GM12891 (cell line): ENCODE measurements at places on chromosomes 4 and X.

DNA sequence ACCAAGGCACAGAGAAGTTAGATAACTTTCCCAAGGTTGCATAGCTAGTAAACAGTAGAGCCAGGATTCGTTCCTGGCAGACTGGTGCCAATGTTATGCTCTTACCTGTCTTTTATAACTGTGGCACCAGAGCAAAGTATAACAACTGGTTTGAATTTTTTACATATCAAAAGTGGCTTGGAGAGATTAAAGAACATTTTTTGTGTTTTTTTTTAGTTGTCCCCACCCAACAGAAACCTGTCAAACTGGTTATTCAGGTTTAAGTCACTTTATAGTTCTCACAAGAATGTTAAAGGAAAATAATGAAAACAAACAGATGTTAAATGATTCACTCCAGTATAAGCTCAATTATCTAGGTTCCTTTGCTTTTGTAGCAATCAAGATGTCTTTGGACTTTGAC, 15.6 kb upstream of the FAM47E start:
- DNase-seq: no peak

DNA sequence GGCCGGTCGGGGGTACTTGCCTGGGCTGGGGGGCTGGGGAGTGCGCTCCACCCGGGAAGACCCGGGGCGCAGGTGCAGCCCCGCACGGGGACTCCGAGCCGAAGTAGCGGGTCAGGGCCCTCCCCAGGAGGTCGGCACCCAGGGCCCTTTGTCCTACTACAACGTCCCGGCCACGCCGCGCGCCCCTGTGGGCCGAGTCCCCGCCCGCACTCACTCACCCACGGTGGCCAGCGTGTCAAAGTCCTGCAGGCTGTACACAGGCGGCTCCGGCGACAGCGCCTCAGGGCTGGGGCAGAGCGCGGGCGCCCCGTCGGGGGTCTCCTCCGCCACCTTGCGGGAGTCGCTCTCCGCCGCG, 602 bp downstream of the PRKX start:
- no peak for DNase-seq

DNA sequence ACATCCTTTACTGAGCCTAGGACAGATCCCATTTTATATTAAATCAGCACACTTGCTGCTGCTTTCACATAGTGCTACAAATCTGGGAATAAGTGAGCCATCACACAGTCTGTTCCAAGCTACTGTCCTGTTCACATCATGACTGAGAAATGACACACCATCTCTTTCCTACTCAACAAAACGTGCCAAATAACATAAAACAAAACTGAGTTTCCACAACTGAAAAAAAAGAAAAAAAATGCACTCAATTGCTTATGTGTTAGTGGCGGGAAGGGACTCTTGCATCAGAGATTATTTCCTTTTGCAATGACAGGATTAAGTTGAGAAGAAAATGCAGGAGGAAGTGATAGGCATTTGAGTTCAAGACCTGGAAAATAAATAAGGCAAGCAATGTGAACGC, 109.0 kb downstream of the SHROOM4 start:
- no peak for DNase-seq

DNA sequence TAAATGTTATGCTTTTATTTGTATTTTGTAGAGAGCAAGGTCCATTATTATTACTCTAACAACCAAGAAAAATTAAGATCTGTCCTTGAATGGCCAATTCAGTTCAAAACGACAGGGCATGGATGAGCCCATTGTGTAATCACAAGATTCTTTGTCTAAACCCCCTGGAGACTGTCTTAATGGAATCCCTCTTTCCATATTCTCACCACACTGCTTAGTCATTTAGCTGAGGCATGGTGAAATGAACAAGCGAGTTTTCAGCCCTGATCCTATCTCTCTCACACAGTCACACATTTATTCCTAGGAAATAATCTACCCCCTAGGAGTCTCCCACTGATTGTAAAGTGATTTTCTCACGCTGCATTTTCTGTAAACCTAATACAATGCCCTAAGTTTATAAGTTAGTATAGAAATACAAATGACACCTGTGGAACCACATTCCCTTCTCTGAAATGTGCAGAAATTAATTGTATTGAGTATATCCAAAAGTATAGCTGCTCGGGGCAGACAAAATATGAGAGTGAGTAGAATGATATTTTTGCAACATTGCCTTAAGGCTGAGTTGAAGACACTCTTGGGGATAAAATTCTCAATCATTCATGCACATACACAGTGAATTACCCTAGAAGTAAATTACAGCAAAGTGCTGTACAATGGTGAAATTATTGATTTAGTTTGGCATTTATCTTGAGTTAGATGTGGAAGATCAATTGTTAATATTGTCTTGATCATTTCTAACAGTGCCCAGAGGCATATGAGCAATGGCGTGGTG, 119.7 kb upstream of the PCDH7 start:
- DNase-seq: no peak

- no peak for DNase-seq
Measured at GRCh38 chrX:50168241-50168687, 32.5 kb downstream of the AKAP4 start.

GRCh38 chrX:71629467-71629866, 11.2 kb upstream of the CXCR3 start:
- no peak for DNase-seq

DNA sequence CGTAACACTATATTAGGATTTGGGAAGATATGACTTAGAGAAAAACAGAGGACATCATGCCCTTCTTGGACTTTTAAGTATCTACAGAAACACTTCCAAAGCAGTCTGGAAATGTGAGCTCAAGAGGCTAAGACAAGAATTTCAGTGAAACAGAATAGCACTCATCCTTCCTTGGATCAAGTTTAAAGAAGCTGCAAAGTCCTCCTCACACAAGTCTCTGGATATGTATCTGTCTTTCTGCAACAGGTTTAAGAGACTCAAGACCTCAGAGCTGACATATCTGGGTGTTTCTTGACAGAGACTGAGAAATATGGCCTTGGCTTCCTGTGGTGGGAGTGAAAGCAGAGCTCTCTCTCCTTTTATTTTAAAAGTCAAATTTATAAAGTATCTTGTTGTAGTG, 82.5 kb upstream of the GIMD1 start:
- DNase-seq: no peak

- DNase-seq: no peak
Measured at GRCh38 chr4:94349193-94349592, 6.6 kb upstream of the HPGDS start.

DNA sequence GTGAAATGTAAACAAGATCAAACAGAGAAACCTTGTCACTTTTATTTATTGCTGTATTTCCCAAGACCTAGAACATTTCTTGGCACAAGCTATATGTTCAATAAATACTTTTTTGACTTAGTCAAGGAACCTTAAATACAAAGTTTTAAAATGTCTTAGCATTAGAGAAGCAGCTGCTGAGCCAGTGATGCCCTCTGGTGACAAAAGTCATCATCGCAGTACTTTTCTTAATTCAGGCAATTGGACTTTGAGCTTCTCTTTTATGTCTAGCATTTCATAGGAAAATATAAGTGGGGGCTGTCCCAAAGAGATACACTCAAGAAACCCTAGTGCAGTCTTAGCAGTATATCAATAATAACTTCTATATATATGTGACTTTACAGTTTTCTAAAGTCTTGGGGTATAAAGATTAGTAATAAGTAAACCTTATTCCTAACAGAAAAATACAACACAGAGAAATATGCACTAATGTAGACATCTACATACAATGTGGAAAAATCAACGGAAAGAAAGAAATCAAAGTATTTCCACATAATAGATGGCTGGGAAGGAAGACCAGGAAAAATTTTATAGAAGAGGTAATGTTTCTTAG, 118.4 kb downstream of the DTHD1 start:
- DNase-seq: no peak

DNA sequence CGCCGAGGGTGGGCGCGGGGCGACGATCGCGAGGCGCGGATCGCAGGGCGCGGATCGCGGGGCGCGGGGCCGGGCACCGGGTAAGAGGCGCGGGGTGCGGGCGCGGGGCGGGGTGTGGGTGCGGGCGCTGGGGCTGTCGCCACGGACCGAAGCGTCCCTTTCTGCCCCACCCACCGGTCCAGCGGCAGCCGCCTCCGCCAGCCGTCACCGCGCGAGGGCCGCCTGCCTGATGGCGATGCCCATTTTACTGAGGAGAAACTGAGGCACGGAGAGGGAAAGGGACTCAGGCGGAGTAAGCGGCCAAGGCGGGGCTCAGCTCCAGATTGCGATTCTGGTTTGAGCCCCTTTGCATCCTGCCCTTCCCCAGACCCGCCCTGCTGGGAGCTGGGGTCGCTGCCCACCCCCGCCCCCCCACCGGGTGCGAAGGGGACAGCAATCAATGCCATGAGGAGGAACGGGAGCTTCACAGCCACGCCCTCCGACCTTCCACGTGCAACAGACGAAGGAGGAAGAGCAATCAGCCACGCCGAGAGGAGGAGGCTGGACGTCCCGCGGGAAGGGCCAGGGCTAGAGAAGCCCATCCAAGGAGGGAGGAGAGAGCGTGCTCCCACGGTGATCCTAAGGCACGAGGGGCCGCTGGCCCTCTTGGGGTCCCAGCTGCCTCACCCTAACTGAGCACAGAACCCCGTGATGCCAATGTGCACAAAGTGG, 10.9 kb upstream of the MAN2B2 start:
- no peak for DNase-seq

DNA sequence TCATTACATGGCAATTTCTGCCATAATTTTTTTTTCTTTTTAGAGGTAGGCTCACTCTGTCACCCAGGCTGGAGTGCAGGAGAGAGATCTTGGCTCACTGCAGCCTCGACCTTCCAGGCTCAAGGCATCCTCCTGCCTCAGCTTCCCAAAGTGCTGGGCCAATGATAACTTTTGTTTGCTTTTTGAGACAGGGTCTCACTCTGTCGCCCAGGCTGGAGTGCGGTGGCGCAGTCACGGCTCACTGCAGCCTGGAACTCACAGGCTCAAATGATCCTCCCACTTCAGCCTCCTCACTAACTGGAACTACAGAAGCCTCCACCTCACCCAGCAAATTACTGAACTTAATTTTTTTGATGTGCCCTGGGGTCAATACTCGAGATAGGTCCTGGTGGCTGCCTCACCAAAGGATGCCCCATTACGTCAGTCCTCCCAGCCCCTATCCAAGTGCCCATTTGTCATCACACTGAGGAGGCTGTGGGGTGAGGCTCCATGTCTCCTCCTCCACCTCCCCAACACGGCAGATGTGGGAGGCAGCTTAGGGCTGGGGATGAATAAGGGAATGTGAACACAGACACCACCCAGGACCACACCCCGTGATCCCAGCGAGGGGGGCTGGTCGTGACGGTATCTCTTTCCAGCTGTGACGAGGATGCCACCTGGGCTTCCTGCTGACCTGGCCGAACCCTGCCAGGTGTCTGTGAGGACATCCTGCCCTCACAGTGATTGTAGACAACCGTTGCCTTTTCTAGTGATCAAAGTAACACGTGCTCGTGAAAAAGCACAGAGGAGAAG, 12.4 kb upstream of the NKX1-1 start:
- DNase-seq: no peak

GRCh38 chr4:153211986-153212728, 7.9 kb downstream of the TRIM2 start:
- no peak for DNase-seq

DNA sequence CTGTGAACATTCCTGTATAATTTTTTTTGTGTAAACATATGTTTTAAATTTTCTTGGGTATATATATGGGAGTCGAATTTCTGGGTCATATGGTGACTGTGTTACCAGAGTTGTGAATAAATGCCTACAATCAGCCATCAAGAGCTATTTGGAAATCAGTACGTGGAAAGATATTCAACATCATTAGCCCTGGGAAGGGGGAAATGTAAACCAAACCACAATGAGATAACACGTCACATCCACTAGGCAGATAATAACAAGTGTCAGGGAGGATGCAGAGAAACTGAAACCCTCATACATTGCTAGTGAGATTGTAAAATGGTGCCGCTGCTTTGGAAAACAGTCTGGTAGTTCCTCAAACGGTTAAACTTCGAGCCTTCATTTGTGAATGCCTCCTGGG, 43.9 kb downstream of the LUZP4 start:
- DNase-seq: no peak

DNA sequence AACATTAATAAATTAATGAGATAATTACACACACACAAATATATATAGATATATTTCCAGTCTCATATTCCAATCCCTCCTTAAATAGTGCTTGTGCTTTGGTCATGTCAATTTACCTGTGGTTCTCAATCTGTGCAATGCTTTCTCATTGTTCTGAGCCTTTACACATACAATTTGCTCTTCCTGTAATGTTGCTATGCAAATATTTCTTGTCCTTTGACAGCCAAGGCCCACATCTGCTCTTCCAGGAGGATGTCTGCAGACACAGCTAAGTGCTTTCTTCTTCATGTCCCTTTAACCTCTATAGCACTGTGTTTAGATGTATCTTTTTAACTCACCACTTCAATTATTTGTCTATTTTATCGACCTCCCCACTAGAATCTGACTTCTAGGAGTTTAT, 67.3 kb upstream of the RAPGEF2 start:
- DNase-seq: no peak

DNA sequence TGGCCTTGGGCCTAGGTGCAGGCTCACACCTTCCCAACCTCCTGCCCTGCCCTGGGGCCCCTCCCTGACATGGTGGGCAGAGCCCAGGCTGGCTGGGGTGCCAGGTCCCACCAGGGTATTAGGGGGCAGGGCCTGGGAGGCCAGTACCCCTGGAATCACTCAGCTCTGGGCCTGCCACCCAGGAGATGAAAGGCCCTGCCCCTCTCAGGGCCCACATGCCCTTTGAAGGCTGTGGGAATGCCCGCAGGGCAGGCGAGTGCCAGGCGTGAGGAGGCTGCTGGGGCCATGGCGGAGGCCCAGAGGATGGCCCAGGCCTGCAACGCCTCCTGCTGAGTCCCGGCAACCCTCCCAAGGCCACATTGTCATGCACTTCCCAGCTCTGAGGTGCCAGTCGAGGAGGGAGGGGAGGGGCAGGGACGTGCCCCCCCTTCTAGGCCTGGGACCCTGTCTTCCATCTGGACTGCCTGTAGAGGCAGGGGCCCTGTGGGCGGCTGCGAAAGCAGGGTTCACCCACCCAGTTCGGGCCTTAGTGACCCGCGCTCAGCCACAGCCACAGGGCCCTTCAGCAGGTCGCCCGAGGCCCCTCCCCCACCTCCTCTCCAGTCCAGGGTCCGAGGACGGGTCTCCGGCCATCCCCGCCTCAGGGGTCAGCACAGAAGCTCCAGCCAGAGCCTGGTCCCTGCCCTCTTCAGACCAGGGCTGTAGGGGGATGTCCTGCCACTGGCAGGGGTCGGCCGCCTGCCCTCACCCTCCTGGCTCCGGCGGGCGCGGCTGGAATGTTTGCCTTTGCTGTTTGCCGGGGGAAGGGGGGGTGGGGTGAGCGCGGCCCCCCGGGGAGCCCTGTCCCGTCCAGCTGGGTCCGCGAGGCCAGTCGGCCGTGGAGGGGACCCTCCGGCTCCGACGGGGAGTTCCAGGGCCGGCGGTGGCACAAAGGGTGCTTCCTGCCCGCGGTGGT, 26.7 kb upstream of the FGFR3 start:
- no peak for DNase-seq

DNA sequence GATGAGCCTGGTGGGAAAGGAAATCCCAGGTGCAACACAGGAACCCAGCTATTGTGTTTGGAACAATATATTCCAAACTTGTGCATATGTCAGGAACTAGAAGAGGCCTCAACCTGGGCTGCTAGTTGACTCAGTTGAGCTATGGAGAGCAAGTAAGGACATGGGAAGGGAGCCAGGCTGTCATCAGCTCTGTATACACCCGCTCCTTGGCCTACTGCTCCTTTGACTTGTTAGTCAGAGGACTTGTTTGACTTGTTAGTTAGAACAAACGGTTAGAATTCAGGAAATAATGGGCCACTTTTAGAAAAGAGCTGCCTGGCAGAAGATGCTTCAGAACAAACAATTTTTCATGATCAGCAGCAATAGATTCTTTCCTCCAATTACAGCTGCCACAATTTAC, 76.4 kb downstream of the CBLL2 start:
- DNase-seq: no peak

GRCh38 chr4:164204434-164204833, 549.5 kb upstream of the SMIM31 start:
- no peak for DNase-seq
